Activated CD4-positive, alpha-beta T cell treated with anti-CD3 and anti-CD28 coated beads, Interleukin-2, amount 50 U/mL, for 4 hours (primary cell): ENCODE measurements at places on chromosomes 11 and 22.

- DNase-seq: peak; percentile 21
These were observed 94.1 kb downstream of the CACNA1I start for GRCh38 chr22:39664485-39665200.

DNA sequence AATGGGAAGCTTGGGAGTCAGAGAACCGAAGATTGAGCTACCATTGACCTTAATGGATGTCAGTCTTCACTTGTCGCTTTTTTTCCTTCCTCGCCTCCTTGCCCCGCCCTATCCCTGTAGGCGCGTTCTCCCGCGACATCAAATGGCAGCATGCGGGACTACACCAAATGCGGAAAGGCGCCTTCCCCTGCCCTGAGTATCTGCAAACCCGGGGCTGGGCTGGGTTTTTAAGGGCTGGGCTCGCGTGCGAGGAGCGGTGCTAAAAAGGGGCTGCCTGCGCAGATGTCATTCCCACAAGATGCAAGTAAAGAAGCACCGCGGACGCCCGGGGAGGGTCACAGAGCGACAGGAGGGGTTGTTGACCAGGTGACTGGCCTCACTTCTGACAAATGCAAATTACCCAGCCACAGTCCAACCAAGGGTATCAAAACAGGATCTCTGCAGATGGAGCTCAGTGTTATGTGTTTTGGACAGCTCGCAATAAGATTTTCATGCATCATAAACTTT lies 4.7 kb upstream of the FAM111B start:
- DNase-seq: peak; percentile 46

DNA sequence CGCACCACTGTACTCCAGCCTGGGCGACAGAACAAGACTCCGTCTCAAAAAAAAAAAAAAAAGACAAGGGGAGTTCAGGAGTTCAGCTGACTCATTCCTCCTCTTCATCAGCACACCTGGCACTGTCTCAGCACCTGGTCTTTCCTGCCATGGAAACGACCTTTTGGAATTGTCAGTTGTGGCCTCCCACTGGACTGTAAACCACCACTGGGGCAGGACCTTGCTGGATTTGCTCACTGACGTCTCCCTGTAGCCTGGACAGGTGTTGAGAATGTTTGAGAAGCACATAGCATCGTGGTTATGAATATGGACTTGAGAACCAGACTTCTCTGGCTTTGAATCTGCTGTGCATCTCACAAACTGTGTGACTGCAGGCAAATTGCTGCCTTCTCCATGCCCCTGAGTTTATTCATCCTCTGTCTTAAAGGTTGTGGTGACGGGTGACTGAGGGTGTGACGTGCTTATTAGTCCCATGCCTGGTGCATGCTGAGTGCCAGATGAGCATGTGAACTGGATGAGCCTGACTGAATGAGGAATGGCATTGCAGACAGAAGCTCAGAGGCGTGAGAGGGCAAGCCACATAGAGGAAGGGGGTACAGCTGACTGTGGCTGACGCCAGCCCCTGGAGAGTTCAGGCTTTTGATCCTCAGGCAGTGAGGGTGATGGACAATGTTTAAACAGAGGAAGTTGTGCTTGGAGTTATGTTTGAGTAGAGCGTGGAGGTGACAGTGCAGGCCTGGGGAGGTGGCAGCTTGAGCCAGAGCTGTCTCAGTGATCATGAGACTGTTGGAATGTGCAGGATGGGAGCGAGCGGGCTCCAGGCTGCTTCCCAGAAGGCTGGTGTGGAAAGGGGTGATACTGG lies 12.7 kb downstream of the TOM1 start:
- no peak for DNase-seq

- DNase-seq: no peak
These were observed 38.1 kb upstream of the MUC5AC start for GRCh38 chr11:1119604-1120146.

DNA sequence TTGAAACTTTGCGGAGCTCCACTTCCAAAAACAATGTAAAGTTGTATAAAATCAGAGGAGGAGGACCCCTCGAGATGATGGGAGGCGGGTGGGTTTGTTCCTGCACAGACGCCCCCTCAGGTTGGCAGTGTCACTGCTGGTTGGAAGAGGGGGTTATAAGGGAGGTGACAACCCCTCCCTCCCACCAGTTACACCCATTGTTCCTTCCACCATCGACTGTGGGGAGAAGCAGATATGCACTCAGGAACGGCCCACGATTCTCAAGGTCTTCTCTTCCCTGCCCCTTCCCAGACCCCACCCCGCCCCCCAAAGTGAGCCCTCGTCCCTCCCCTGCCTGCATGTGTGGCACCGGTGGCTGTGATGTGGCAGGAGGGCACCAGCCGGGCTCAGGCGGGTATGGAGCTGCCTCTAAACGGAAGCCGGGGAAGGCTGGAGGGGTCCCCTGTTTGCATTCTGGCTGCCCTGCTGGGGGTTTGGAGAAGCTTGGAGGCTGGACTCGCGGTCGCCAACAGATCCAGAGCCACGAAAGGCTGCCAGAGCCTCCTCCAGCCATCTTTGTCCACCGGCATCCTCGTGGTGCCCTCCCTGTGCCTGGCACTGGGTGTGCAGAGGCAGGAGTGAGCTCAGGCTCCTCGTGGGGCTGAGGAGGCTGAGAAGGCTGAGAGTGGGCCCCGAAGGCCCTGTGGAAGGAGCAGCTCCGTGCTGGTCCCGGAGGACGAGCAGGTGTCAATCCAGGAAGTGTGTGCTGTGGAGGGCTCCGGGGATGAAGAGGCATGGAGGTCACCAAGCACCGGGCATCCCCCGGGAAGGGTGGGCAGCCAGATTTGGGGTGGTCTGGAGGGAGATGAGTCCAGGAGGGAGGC lies 778 bp downstream of the KDELR3 start:
- no peak for DNase-seq

DNA sequence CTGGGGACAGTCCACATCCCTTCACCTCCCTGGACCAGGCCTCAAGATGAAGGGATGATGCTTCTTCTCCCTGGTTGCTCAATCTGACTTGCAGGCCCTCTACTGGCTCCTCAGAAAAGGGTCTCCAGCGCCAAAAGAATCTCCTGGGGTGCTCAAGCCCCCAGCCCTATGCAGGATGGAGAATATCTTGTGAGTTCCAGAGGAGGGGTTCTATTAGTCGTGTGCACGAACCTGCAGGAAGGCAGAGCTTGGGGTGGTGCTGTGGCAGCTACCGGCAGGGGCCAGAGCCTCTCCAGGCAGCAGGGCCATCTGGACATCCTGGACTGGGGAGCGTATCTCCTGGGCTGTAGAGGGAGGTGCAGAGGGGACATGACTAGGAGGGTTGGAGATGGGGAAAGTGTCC lies 1339.5 kb downstream of the BRD1 start:
- DNase-seq: no peak

GRCh38 chr11:67321313-67321871 lies 18.1 kb downstream of the SSH3 start:
- no peak for DNase-seq

- DNase-seq: no peak
These were observed 41.4 kb upstream of the NFAM1 start for GRCh38 chr22:42473484-42474193.
